ENCODE measurements at places on chromosomes 11 and 22.

GRCh38 chr11:130088919-130089673 lies 19.4 kb downstream of the APLP2 start:
- DNase-seq = no peak

DNA sequence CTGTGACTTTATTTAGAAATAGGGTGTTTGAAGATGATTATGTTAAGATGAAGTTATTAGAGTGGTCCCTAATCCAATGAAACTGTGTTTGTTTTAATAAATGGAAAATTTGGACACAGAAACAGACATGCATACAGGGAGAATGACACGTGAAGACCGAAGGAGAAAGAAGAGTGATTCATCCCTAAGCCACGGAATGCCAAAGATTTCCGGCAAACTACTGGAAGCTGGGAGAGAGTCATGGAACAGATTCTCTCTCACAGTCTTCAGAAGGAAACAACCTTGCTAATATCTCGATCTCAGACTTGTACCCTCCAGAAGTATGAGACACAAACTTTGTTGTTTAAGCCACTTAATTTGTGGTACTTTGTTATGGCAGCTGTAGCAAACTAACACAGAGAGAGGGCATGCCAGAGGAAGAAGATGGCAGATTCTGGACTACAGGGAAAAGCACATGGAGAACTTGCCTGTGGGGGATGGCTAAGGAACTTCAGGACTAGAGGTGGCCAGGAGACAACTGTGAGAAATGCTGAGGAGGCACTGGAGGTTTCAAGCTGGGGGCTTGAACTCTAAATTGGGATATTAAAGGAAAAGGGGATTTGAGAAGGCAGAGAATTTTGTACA lies 733.5 kb upstream of the CCDC90B start:
- DNase-seq = no peak

DNA sequence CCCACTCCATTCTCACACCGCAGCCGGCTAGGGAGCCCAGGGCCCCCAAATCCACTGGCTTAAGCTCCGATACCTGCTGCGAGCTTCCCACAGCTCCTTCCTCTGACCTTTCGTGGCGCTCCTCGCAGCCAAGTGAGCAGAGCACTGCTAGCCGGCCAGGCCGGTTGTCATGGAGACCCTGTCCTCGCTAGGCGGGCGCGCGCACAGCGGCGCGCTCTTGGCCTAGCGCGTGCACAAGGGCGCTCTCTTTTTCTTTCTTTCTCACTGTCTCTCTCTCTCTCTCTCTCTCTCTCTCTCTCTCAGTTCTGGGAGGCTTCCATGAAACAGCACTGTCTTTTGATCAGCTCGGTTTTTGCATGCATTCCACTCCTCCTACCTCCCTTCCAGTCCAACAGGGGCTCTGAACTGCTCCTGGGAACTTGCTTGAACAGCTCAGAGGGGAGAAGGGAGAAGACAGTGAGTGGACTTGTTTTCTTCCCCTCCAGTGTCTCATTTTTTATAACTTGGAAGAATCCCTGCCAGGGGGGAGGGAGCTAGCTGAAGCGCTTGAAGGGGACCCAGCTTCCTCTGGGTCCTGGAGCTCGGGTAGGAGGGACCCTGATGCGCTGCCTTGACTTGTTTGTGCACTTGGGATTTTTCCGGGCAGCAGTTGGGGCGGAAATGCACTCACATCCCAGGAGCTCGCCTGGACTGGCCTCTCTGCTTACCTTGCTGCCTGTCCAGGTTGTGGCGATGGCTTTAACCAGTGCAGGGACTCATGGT lies 100.3 kb upstream of the AKIP1 start:
- DNase-seq = peak; percentile 87

DNA sequence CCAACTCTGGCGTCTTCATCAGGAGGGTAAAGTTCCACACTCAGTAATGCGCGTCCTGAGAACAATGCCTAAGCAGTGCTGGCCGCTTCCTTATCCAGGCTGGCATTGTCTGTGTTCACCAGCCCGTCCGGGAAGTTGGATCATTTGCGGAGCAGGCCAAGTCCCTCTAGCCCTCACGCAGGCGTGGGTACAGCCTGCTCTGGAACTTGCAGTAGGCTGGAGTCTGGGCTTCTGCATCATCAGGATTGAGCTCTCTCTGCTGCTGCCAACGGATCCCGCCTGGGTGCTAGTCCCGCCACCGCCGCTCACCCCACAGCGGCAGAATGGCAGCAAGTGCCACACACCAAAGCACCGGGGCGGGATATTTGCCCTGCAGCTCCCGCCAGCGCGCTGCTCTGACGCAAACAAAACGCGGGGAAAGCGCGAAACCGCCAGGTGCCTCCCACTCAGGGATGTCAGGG lies 29.0 kb downstream of the GLYATL1 start:
- DNase-seq = no peak

DNA sequence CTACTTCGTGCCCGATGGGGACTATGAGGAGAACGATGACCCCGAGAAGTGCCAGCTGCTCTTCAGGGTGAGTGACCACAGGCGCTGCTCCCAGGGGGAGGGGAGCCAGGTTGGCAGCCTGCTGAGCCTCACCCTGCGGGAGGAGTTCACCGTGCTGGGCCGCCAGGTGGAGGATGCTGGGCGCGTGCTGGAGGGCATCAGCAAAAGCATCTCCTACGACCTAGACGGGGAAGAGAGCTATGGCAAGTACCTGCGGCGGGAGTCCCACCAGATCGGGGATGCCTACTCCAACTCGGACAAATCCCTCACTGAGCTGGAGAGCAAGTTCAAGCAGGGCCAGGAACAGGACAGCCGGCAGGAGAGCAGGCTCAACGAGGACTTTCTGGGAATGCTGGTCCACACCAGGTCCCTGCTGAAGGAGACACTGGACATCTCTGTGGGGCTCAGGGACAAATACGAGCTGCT lies 751 bp downstream of the FIBIN start:
- no peak for DNase-seq

DNA sequence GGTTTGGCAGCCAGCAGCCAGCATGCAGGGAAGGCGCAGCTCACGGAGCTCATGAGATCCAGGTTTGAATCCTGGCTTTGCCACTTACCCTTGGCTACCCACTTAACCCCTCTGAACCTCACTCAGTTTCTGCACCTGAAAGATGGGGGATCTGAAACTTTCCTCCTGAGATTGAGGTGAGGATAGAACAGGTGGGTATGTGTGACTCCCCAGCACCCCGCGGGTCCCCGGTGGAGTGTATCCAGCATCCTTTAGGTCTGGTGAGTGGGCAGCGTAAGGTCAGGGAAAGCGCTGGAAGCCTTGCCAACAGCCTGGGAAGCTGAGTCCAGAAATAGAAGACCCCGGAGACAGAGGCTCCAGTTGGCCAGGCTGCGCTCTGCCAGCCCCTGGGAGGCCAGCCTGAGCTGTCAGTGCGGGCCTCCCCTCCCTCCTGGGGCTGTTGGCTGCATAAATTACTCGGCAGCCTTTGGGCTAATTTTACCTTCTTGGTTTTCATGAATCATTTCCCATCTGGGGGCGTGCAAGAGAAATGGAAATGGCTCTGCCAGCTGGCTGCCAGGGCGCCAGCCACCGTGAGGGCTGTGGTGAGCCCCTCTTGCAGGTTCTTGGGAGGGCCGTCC lies 17.6 kb downstream of the PRDM11 start:
- no peak for DNase-seq

- no peak for DNase-seq
Observed at GRCh38 chr11:60184824-60185511, 2.1 kb upstream of the MS4A6A start.

GRCh38 chr22:23684026-23684425 lies 6.8 kb upstream of the RGL4 start:
- DNase-seq = no peak

DNA sequence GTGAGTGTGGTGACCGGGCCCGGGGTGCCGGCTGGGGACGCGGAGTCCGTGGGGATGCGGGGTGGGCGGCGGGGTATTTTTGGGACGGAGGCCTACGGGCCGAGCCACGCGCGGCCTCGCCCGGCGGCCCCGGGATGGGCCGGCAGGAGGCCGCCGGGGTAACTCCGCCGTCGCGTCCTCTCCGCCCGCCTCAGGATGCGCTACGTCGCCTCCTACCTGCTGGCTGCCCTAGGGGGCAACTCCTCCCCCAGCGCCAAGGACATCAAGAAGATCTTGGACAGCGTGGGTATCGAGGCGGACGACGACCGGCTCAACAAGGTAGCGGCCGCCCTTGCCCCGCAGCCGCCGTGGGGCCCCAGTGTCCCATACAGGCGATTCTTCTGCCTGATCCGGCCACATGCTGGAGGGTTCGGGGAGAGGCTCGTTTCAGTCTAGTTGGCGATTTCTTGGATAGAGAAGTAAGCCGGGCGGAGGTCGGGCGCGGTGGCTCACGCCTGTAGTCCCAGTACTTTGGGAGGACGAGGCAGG lies 337 bp downstream of the RPLP2 start:
- DNase-seq = peak; percentile 63

GRCh38 chr11:123518496-123519054 lies 88.5 kb downstream of the GRAMD1B start:
- no peak for DNase-seq

DNA sequence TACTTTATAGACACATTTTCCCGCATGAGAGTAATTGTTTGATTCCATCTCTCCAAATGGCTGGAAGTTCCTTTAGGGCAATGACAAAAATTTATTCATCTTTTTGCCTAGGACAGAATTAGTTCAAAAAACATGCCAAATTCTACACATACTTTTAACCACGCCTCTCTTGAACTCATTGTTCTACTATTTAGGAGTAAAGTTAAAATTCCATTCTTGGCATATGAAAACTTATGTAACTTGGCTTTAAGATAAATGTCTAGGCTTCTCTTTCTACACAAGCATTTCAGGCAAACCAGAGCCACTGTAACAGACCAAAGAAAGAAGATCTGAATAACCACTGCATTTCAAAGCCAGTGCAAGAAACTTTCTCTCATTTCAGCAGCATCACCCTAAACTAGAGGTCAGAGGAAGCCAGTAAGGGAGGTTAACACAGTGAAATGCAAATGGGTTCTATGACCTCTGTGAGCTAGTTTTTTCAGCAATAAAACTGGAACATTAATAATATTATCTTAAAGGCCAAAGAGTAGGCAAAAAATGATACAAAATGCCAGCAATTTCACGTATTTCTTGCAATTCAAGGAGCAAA lies 73.0 kb downstream of the RSF1 start:
- DNase-seq = no peak

- peak; percentile 69 for DNase-seq
Observed at GRCh38 chr11:103109818-103110388, 677 bp downstream of the DYNC2H1 start.

GRCh38 chr11:114026355-114026754 lies 33.2 kb upstream of the ZBTB16 start:
- DNase-seq = no peak

DNA sequence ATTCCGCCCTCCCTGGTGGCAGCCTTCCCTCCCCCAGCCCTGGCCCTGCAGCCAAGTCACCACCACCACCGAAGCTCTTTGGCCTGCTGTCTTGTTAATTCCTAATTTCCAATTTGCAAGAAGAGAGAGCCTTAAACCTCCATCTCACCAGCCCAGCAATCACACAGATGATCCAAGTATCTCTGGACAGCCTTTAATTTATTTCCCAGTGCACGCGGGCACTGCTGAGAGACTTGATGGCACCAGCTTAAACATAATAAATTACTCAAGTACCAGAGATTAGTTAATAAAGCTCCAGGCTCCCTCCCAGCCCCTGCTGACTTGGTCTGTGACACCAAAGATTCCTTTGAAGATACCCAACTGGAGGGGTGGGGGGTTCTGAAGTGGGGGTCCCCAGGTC lies 494.7 kb downstream of the BUD13 start:
- DNase-seq = no peak

DNA sequence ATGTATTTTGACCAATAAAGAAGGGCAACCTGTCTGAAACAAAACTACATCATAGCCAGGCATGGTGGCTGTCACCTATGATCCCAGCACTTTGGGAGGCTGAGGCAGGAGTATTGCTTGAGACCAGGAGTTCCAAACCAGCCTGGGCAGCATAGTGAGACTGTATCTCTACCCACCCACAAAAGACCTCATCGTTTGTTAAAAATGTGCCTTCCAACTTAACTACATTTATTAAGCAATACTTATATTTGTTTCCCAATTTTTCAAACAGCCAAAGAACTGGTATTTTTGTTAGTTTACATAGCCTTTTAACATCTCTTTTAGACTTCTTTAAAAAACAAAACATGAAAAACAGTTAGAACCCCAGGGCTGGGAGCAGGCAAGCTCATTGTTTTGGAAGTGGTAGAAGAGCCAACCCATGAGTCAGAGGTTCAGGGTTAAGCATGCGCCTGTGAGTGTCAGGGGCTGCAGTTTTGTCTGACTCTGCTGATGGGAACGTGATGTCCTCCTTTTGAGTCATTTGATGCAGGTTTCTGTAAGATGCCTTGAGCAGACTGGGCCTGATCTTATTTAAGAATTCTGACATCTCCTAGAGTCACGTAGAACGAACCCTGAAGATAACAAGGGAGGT lies 53.9 kb upstream of the CRTAM start:
- no peak for DNase-seq

DNA sequence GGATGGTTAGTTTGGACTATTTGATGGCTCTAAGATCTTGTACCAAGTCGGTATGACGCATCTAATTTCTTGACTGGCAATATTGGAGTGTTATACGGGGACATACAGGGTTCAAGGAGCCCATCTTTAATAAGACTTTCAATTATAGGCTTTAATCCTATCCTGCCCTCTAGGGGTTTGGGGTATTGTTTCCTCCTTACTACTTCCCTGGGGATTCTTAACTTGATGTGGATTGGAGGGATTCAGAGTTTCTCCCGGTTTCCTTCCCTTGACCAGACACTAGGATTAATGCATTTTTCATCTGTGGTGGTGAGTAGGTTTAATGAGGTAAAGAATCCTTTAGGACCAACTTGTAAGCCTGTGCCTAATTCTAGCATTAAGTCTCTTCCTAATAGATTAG lies 18.8 kb downstream of the CYP2D6 start:
- DNase-seq = no peak

DNA sequence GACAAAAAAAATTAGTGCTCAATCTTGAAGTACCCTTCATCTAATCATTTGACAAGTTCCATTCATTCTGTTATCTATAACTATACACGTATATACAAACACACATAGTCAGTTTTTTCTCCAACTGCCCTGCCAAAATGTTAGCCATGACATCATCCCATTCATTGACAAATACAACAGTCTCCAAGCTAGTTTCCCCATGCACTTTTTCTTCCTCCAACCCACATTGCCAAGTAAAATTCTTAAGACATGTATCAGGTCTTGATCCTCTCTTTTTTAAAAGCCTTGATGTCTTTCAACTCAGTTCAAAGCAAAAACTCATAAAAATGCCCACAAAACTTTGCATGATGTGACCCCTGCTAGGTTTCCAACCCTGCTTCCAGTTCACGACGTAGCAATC lies 58.1 kb downstream of the DDI1 start:
- DNase-seq = no peak

DNA sequence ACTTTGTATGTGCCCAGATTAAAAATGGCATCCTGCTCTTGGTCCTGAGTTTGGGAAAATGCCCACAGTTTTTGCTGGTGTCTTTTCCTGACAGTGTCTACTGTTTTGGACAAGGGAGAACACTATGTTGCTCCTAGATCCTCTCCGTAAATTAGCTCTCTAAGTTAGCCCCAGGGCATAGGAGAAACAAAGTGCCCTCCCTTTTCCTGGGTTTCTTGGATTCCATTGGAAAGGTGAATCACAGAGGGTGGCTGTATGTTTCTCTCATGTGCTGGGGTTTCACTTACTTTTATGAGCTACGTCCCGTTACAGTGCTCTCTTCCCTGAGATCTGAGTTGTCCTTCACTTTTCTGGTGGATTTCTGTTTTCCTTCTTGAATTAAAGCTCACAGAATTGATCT lies 782.8 kb downstream of the CNTN5 start:
- DNase-seq = no peak

GRCh38 chr11:93291110-93291509 lies 39.4 kb upstream of the DEUP1 start:
- no peak for DNase-seq
